ENCODE measurements at places on chromosomes 7 and 10.
A peak's percentile ranks its signal among the peaks of the same experiment; 100 is the strongest.

- DNase-seq, result no peak
These were observed 54.6 kb downstream of the TMEM209 start for GRCh38 chr7:130150587-130150986.

- no peak for DNase-seq
These were observed 16.5 kb downstream of the SLK start for GRCh38 chr10:103983367-103983911.

DNA sequence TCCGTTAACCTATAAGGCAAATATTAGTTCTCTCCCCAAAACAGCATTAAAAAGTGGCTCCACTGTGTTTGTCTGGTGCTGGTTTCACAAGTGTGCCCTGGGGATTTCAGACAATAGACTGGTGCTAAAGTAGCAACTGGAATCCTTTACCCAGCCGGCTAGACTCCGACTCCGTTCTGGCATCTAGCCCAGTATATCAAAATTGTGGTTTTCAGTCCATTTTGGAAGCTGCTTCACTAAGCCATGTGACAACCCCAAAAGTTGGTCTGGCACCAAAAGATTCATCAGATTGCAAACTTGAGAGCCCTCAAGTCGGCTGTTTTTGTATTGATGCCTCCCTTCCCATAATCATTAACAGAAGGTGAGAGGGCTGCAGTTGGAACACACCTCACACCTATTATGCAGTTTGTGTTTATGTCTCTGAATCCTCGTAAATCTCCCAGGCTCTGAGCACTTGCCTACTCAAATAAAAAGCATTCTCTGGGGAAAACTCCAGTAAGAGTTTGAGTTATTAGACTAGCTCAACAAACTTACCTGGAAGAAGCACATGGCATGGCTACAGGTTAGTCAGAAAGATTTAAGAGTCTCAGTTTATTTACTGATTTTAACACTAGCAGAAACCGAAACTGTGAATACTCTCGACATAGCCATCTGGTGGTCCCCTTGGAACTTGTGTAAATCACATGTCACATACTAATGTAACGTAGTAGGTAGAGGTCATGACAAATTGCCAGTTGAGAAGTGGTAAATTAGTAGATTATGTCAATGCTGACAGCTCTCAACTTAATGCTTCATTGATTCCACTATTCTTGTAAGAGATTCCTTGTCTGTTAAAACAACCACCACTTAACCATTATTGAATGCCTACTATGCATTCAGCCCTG, 14.8 kb upstream of the WNT16 start:
- DNase-seq, result no peak

- DNase-seq, result no peak
These were observed 5.7 kb downstream of the SKAP2 start for GRCh38 chr7:26858735-26859134.

GRCh38 chr7:73706126-73707044, 13.1 kb downstream of the STX1A start:
- DNase-seq, result peak; percentile 56

DNA sequence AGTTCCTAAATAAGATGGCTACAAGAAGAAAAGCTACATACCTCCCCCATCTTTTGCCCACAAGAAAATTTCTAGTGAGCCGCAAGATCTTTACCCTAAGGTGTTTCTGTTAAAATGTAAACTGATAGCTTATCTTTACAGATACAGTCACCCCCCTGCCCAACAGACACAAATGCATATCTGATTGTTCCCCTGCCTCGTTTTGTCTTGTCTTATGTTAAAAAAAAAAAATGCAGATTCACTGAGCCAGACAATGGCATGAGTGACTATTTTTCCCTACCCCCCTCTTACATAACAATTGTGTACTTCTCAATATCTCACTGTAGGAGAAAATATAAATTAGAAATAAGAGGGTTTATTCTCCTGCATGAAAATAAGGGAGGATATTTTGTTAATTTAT, 8.5 kb downstream of the ZNF138 start:
- DNase-seq, result no peak

DNA sequence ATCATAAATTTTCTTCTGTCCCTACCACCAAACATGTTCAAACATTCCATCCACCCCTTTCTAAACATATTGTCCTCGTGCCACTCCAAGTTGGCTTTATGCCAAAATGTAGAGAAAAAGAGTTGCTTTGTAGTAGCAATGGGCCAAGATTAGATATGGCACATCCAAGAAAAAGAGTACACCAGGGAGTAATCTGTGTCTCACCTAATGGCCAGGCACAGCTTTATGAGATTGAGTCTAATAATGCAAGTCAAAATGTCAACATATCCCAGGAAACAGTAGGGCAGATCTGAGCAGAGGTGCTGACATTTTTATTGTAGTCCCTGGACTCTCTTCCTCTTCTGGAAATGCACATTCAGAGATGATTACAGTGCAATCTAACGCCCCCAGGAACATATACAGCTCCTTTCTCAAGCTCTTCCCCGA, 5.7 kb upstream of the OR6V1 start:
- DNase-seq, result no peak

GRCh38 chr7:45972629-45973312, 51.7 kb upstream of the IGFBP3 start:
- no peak for DNase-seq

GRCh38 chr7:48280100-48280499, 108.8 kb downstream of the ABCA13 start:
- no peak for DNase-seq

DNA sequence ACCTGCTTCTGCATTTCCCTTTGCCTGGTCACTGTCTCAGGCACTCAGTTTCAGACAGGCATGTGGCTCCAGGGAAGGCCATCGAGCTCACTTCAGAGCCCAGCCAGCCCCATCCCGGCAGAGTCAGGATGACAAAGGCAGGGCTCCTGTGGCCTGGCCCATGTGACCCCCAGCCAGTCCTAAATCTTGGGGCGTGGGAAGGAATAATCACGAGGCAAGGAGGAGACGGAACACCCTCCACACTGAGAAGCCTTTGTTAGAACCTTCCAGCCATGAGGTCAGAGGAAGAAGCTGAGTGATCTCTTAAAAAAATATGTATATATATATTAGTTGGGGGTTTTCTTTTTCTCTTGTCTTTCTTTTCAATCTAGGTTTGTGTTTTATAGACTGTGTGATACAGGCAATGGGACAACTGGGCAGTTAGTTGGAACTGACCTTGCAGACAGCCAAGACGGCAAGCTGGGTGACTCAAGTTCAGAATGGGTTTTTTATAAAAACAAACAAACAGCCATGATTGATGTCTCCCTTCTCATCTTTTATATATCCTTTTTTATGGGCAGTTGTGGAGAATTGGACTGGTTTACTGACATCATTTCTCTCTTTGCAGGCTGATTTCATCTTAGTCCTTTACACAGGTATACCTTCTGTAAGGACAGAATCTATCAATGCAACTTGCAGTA, 60.8 kb downstream of the CHN2 start:
- DNase-seq, result no peak

- DNase-seq, result no peak
These were observed 10.9 kb upstream of the CDK6 start for GRCh38 chr7:92847305-92847704.

DNA sequence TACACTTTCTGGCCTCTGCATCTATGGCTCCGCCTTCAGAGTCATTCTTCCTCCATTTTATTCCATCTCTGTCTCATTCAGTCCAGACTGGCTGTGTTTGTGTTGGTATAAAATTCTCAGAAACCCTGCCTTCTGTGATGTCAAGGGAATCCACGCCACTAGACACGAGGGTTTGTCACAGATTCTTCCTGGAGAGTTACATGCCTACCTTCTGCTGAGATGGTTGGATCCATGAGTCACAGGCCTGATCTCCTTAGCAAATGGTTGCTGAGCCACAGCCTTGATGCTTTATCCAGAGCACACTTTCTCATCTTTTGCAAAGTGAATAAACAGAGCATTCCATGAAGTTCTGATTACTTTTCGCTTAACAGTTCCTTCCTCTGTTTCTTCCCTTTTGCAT, 35.9 kb upstream of the TSPAN33 start:
- DNase-seq, result no peak

GRCh38 chr7:123687727-123688126, 32.1 kb downstream of the LMOD2 start:
- no peak for DNase-seq

DNA sequence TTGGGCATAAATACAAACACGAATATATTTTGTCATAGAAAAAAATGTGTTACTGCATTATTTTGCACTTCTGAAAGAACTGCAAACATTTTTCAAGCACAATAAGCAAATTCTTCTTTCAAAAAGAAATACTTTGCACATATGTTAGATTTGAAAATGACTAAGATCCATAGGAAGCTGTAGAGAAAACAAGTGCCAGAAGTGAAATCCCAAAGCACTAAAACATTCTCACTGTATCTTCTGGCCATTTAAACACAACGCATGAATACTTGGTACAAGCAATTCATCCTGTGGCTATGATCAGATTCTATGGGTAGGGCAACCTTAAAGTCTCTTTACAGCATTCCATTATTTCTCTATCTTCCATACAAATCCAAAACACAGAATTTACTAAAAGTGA, 225.4 kb upstream of the IMMP2L start:
- DNase-seq, result no peak

DNA sequence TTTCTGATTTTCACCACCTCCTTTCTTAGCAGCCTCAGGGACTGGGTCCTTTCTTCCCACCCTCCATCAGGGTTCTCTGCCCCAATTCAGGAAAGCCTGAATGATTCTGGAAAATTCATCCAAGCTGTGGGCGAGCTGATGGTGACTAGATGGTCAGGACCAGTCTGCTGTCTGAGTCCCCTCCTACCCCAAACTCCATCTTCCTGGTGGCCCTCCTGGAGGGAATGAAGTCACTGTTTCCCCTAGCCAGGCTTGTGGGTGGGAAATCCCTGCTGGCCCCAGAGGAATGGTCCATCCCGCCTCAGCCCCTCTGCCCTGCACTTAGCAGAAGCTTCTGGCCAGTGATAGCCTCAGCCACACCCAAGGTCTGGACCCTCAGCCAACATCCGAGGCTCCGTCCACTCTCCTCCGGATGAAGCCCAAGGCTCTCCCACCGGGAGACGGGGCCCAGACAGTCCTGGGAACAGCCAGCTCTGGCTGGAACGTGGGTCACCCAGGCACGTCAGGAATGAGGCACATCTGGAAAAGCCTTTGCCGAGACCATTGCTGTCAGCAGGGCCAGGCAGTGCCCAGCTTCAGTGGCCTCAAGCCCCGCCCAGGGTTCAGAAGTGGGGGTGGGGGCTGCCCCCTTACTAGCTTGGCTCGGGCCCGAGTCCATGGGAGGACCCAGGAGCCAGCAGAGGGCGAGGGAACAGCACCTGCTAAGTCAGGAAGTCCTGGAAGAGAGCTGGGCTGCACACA, 4.0 kb upstream of the AQP1 start:
- DNase-seq, result no peak

- DNase-seq, result no peak
These were observed 13.9 kb downstream of the RHBDD2 start for GRCh38 chr7:75892634-75893272.

- no peak for DNase-seq
These were observed 33.7 kb downstream of the CTTNBP2 start for GRCh38 chr7:117839507-117839906.

- DNase-seq, result no peak
These were observed 160.7 kb downstream of the MAD1L1 start for GRCh38 chr7:2072042-2072441.

DNA sequence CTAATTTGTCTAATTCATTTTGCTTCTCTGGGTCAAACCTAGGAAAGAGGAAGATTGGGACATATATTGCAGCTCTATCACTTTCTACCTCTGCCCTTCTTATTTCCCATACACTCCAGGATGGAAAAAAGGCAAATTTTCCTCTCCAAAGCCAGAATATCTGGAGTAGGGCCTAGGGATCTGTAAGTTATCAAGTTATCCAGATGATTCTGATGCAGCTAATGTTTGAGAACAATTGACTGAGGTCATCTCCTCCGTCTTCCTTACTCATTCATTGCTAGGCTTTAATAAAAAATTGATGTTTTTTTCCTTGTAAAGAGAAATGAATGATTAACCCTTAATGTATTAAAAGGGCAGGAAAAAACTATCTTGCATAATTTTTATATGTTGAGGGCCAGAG, 211.9 kb upstream of the GLI3 start:
- DNase-seq, result no peak

DNA sequence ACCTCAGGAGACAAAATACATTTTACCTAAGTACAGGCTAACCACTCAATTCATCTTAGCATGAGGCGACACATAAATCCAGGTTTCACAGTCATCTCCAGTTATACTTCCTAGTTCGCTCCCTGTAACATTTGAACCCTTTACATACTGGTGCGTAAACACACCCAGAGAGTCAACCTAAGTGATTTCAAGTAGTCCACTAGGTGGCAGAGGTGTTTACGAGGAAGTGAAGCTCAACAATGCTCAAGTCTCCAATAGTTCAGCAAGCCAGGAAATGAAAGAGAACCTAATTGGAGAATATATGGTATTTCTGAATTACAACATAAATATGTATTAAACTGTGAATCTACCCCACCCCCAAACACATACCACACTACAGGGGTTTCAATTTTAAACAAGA, 76.3 kb upstream of the ABCB5 start:
- no peak for DNase-seq

- no peak for DNase-seq
These were observed 18.3 kb upstream of the ADCYAP1R1 start for GRCh38 chr7:31033674-31034300.

DNA sequence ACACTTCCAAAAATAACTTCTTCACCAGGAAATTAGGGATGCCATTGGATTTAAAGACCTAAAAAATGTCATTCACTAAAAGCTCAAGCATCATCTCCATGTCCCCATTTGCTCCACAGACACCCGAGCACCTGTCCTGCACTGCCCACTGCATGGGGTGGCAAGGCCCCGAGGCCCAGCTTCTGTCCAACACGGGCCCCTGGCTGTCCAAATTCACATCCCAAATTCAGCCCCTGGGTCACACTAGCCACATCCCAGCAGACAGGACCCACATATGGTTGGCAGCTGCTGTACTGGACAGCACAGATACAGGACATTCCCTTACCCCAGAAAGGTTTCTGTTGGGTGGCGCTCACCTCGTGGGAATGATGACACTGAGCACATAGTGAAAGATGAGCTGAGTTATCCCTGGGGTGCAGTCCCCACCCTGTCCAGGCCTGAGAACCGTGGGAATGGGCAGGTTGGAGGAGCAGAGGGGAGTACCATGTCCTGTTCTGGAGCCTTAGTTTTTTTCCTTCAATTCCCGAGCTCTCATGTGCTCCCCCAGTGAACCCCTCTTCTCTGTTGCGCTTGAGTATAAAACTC, 55.3 kb downstream of the CSGALNACT2 start:
- no peak for DNase-seq

DNA sequence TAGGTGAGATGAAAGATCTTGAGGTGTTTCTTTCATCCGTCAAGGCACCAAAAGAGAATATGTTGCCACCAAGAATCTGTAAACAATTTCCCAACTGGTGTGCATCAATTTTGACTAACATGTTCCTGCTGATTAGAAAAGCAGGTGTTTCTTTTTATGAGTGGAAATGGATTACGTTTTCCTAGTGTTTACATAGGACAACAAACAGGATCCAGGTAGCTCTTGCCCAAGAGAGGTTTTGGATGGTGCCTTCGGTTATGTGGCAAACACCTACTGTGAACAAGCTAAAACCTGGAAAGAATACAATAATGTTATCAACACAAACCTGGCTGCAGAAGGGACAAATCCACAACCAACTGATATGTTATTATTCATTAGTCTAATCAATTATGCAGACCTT, 53.6 kb upstream of the WNT16 start:
- no peak for DNase-seq

- peak; percentile 56 for DNase-seq
These were observed 32.0 kb downstream of the TSPAN14 start for GRCh38 chr10:80485946-80486764.

- DNase-seq, result no peak
These were observed 686.9 kb downstream of the NXPH1 start for GRCh38 chr7:9120331-9120730.

GRCh38 chr7:105210721-105211205, 178.0 kb downstream of the SRPK2 start:
- no peak for DNase-seq

GRCh38 chr10:2700626-2701305, 366.6 kb upstream of the PFKP start:
- no peak for DNase-seq

Measured in activated CD4-positive, alpha-beta T cell treated with anti-CD3 and anti-CD28 coated beads, Interleukin-2, amount 50 U/mL, for 48 hours (primary cell).